ENCODE measurements at places on chromosomes 4 and X.

DNA sequence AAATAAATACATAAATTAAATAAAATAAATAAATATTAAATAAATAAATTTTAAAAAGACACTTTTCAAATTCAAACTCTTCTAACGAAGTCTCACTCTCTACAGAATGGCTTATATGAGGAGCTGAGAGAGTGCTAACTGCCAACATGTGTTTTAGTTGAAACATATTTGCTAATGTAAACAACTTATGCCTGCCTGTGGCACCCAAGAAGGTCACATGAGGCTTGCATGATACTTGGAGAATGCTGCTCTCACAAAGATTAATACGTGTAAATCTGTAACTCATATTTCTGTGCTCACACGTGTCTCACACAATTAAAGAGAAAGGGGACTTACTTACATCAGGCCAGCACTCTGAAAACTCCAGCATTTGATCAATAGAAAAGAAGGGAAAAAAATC is 43.2 kb upstream of the PITX2 start:
- no peak for DNase-seq

- no peak for DNase-seq
These were observed 7.5 kb downstream of the YY2 start for GRCh38 chrX:21863241-21863640.

GRCh38 chr4:38531141-38531727 is 132.8 kb upstream of the KLF3 start:
- DNase-seq, result no peak

GRCh38 chr4:28788929-28789490 is 1928.4 kb downstream of the STIM2 start:
- no peak for DNase-seq

DNA sequence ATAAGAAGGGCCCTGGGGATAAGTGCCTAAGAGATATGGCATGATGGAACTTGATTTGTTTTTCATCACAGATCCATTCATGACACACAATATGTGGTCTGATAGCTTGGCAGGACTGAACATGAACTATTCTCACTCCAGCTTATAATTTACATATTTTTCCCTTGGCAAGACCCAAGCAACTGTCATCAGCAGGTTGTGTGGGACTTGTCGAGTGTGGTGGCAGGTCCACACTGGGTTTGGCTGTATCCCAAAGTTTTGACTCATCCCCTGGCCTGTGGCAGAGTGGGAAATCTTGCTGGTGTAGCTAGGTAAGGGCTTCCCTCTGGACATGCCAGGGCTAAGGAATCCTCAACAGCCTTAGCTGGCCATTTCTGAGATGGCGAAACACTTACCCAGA is 81.0 kb upstream of the STIM2 start:
- no peak for DNase-seq

GRCh38 chr4:105061731-105062130 is 84.9 kb upstream of the TET2 start:
- DNase-seq, result no peak

DNA sequence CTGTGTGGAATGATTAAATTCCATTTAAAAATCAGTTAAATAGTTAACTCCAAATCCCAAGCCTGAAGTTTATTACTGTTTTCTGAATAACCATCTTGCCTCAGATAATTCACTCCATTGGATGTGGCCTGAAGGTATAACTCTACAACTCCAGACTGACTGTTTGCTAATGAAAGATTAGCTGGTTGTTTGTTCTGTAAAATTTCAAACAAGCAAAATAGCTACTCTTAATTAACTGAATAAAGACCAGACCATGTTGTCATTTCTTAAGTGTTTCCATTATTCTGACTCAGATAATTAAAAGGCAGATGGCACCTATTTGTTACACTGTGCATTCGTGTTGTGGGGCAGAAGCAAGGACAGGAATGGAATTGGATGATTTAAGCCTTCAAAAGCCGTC is 78.5 kb upstream of the DDIT4L start:
- no peak for DNase-seq

- DNase-seq, result no peak
These were observed 19.4 kb downstream of the PPP2R3B start for GRCh38 chrX:367349-367748.

DNA sequence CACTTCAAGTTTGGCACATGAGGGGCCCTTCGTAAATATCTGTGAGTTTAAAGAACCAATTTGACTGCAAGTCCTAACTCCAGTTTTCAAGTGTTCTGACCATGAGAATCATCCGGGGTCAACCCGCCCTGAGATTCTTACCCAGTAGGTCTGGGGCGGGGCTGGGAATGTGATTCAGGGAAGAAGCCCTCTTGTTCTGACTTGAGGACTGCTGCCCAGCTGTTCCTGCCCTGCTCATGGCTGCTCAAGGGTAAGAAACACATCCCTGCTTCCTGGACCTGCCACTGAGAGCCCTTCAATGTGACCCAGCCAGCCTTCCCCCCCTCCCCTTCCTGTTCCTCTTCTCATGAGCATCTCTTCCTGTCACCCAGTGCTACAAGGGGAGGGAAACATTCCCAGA is 92.7 kb upstream of the PGRMC2 start:
- DNase-seq, result no peak

DNA sequence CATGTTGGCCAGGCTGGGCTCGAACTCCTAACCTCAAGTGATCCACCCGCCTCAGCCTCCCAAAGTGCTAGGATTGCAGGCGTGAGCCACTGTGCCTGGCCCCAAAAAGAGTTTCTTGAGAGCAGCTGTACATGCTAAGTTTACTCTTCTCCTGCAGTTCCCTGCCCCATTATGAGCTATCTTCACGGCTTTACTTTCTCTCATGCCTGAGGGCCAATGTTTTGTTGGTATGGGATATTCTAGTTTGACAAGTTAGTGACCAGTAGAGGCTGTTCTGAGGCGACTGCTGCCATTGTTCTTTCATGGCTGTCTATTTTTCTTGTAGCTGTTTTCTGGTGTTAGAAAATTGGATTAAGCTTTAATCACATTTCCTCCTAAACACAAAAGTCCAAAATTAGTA is 78.0 kb upstream of the STX18 start:
- DNase-seq, result no peak

DNA sequence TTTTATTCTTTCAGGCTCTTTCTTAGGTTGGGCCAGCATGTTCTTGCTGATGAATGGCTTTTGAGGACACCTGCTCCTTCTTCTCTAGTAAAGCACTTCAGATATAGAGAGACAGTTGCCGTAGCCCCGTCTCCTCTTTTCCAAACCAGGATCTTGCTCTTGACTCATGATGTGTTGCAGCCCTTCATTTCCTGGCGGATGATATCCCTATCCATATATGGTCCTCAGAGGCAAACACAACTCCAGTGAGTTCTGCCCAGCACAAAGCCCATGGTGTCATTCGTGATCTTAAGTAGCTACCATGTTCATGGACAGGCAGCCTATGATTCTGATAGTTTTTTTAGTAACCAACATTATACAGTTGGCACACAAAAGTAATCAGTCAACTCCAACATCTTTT is 59.8 kb upstream of the ACSL1 start:
- no peak for DNase-seq

DNA sequence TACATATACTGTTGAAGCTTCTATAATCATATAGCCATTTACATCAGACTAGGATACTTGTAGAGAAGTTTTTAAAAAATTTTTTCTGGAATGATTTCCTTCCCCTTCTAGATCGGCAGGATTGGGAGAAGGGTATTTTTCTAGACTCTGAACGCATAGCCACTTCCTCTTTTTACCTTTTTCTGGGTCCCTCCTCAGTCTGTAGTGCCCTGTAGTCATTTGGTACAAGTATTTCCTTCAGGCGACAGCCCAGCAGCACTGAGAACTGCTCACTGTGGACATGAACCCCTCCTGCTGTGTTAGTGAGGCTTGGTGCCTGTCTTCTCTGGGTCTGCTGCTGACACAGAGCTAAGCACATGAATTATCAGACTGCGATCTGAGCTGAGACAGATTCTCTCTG is 255.4 kb downstream of the ARHGAP10 start:
- DNase-seq, result no peak

DNA sequence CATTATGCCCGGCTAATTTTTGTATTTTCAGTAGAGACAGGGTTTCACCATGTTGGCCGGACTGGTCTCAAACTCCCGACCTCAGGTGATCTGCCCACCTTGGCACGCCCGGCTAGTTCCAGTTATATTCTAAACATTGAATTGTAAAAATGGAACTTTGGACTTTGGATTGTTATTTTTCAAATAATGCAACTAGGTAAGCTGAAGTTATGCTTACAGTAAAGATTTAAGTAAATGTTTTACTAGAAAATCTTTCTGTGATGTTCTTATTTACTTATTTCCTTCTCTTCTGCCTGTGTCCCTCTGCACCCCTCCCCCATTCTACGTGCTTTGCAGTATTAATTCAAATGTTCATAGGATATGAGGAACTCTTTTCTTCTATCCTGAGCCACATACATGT is 26.1 kb downstream of the GK start:
- DNase-seq, result no peak

DNA sequence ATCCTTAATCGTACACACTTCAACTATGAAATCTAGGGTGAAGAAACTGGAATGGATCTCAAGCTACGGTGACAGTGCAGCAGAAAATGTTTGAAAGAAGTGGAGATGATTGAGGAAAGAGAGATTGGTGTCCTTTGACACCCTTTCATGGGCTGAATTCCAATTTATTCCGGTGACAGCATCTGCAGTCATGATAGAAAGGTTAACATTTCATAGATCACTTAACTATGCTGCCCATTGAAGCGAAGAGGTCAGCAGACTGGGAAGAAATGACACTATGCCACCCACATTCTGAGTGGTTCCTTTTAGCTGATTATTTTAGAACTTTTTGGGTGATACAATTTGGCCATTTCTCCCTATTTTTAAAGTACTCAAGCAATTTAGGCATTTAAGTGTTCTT is 82.3 kb downstream of the DNAAF6 start:
- DNase-seq, result no peak

GRCh38 chrX:103310555-103311398 is at the start of gene BEX2:
Gene BEX2 (minus strand): TSS chrX:103310990. CDS start chrX:103309976, 1,014 bp downstream.
- peak; percentile 55 for DNase-seq

GRCh38 chr4:116953947-116954346 is 131.4 kb downstream of the TRAM1L1 start:
- no peak for DNase-seq

GRCh38 chrX:154300816-154301215 is 5.2 kb downstream of the TKTL1 start:
- DNase-seq, result no peak

DNA sequence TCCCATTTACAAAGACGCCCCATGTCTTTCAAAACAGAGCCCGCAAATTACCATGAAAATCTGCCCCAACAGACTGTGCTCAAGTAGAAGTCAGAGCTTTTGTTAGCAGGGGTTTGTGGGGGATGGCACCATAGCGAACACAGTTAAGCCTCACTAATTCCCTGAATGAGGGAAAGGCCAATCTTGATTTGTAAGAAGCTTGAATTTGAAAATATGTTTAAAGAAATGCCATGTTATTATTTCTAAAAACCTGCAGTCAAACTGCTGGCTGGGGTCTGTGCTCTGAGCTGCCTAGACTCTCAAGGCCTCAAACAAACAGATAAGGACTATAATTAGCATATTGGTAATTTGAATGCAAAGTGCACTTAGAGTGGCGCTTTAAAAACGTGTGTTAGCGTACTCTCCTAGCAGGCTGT is 9.4 kb upstream of the PAK3 start:
- no peak for DNase-seq

GRCh38 chr4:141388481-141388880 is 167.8 kb downstream of the ZNF330 start:
- no peak for DNase-seq

- DNase-seq, result no peak
These were observed 13.0 kb downstream of the PPP1R3F start for GRCh38 chrX:49282647-49283011.

DNA sequence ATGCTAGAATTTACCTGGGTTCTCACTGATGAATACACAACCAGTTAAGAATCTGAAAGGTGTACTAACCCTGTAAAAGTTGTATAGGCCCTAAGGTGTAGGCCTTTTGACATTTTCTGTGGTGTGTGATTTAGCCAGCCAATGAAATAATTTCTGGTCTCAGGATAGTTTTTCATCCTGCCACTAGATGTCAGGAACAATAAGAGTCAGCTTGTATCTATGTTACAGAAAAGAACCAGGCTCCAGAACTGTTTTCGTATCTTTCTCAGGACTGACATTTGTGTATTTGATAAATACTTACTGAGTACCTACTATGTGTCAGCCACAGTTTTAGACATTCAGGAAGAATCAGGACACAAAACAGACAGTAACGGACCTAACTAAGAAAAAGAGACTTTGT is 673.6 kb upstream of the TENM3 start:
- DNase-seq, result no peak

GRCh38 chr4:78293348-78293747 is 236.2 kb downstream of the FRAS1 start:
- no peak for DNase-seq
